GF-D8 (cell line): ENCODE measurements at places on chromosomes 7 and 10.

GRCh38 chr10:58477122-58477521 is 35.5 kb upstream of the BICC1 start:
- no peak for DNase-seq

DNA sequence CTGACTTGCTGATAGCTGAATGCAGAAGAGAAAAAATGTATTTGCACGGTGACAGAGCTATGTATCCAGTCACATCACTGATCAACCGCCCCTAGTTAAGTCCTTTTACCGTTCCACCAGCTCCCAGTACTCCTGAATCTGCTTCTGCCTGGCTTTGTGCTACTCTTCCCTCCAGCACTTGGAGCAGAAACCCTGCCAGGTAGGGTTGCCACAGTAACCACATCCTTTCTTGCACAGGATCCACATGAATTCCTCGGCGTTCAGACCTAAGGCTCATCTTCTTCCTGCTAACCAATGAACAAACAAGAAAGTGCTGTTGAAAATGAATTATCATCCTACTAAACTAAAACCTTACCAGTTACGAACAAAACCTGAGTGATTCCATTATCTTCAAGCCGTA is 52.0 kb upstream of the KCTD7 start:
- no peak for DNase-seq

GRCh38 chr7:158315326-158315725 is 272.3 kb downstream of the PTPRN2 start:
- no peak for DNase-seq

DNA sequence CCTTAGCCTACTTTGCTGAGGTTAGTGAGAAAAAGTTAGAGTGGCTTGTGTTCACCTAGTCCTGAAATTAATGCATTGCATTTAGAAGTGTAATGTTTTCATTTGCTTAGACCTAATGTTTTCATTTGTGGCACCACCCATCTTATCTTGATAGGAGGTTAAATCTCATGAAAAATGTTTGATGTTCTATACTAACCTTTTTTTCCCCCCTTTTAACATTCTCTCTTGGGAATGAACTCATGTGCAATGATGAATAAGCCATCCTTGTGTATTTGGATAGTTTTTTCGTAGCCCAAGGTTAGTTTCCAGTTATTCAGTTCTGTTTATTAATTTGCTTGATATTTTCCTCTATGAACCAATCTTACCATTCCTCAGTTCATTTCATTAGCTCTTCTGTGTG is 2.8 kb downstream of the FHIP2A start:
- no peak for DNase-seq

DNA sequence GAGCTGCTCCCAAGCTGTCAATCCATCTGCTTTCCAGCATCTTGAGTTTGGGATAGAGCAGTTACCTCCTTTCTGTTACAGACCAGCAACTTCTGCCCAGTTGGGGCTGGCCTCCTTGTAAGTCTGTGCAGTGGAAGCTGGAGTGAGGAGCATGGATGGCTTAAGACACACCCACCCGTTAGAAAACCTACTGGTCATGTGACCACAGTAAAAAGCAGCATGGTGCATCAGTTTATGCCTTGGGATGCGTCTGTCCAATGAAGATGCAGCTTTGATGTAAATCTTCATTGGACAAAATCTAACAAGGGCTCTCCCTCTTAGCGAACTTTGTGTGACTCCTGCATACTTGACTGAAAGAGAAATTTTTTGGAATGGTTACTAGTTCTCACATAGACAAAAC is 453.5 kb downstream of the TYW1 start:
- no peak for DNase-seq

DNA sequence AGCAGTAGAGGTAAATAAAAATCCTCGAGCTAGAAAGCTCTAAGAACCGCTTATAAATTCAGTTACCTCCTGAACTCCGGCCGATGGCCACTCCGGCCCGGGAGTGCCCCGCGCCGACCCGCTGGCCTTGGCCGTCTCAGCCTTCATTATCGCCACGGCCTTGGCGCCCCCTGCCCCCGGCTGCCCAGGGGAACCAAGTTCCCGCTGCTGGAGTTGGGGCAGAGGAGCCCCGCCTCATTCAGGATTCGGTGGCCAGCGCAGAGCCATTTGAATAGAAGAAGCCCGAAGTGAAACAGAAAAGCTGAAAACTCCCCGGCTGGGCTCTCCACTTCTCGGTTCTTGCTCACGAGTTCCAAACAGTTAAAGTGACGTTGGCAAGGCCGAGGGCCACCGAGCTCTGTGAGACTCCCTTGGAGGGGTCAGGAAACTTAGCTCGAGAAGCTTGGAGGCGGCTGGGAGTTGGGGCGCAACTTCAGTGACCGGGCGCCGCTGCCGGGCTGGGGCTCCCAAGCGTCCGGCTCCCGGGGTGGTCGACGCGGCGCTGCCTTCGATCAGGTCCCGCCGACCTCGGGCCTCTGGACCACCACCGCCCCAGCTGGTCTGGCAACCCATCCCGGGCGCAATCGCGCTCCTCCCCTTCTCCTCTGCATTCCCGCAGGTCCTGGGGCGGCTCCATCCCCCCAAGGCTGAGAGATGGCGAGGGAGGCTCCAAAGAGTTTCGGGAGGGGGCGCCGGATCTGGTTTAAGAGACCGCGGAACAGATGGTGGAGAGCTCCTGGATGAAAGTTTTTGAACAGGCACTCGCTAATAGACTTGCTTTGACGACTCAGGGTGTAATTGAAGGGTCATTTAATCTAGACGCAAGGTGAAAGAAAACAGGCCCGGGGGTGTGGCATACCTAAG is 5.8 kb upstream of the FEZF1 start:
- DNase-seq: no peak

DNA sequence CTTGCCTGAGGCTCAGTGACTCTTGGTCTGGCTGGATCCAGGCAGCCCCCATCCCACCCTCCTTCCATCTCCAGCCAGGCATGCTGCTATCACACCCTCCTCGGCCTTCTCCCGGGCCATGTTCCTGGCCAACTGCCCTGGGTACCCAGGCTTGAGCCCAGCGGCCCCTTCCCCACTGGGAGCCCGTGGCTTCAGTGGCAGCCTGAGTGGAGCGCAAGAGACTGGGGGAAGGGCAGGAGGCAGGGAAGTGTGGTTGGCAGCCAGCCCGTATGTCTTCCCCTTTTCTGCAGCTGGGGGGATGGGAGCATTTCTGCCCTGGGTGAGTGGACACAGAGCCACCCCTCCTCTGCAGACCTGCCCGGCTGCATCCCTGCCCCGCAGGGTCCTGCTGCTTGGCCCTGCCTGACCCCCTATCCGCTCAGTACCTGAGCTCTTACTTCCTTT is 148.5 kb downstream of the ARHGAP22 start:
- peak; percentile 58 for DNase-seq

GRCh38 chr7:132065193-132065988 is 509.0 kb upstream of the PODXL start:
- no peak for DNase-seq

- no peak for DNase-seq
Measured at GRCh38 chr7:100472854-100473499, 6.0 kb downstream of the TSC22D4 start.

GRCh38 chr10:63068246-63068645 is 64.9 kb upstream of the NRBF2 start:
- no peak for DNase-seq

GRCh38 chr7:147276783-147277370 is 1160.3 kb downstream of the CNTNAP2 start:
- no peak for DNase-seq

DNA sequence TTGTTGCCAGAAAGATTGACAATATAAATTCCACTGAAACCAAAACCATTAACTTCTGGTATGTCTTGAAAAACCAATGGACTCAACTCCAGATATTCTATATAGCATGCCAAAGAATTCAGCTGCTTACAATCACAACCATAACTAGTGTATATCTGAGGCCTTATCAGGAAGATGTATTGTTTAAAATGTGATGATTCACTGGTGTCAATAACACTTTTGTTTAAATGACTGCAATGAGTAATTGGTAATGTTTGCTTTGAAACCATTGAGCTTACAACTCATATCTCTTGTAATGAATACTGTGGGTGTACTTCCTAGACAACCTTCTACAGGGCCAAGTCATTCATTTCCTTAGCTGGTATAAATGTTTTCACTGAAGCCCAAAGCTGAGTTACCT is 727.9 kb upstream of the KCND2 start:
- DNase-seq: no peak

- DNase-seq: no peak
Measured at GRCh38 chr7:3243256-3243655, 57.8 kb upstream of the SDK1 start.

DNA sequence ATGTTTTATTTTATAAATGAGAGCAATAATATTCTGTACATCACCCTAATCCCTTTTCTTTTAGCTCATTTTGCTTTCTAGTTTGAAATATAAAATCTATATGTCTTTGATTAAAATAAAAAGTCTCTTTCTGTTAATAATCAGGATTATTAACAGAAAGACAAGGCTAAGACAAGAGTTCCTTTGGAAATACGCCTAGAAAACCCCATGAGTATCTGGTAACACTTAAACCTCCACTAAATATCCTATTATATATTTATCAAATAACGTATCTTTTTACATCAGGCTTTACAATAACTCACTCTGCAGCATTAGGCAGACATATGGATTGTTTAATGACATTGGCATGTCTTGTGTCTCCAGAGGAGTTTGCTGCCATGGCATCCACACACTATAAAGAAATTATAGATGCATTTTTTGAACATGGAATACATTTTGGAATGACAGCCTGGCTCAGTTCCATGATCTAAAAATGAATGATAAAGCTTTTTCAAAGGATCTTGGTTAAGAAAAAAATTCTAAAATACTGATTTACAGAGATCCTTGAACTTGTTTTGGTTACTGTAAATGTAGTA is 98.7 kb downstream of the TMEM26 start:
- DNase-seq: no peak

DNA sequence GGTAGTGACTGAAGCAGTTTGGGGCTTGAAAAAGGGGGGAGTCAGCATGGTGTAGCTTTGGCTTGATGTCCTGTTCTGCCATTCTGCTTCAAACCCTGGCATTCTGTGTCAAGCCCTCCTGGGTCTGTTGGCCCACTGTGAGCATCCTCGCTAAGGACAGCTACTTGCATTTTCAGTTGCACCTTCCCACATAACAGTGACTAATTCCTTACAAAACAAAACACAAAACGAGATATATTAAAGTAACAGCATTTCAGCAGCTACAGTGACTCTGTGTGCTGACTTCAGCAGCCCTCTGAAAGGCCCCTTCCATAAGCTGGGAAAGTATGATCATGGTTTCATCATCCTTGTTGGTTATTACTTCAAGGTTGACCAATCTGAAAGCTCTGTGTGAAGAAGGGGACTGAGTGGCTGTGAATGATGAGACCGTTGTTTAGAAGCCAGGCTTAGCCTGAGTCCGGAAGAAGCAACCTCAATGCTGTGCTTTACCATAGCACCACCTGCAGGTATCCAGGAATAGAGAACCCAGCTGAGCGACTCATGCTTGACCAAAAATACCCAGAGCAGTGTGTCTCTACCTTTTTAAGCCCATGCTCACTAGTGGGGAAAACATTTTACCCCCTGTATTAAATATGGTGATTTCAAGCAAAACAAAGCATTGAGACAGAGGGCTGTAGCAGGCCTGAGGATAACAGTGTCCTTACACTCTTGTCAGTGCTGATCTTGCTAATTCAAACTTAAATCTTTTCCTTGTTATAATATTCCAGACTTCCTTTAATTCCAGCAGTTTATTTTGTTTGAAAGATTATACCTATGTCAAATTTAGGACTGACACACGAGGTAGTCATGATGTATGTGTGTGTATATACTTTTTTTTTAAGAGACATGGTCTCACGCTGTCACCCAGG is 42.6 kb upstream of the CC2D2B start:
- DNase-seq: peak; percentile 11

DNA sequence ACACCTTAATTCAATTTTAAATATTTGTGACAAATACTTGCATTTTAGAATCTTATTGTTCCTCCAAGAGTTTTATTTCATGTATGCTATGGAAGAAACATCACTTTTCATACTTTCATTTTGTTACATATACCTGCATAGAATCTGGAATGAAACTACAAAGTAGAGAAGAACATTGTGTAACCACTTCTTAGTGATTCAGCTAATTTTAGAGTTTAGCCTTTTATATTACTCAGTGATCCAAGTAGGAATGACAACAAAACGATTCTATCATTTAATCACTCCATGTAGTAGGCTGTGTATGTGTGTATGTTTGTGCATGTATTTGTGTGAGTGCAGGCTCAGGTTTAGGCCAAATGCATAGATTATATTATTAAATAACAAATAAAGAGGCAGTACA is 14.4 kb upstream of the SEMA3A start:
- DNase-seq: no peak
